Stimulated activated CD8-positive, alpha-beta memory T cell treated with anti-CD3 and anti-CD28 coated beads, Interleukin-15, amount 100 ng/mL, for 48 hours (primary cell): ENCODE measurements at places on chromosomes 7 and 10.

GRCh38 chr7:79091661-79092060 lies 361.8 kb downstream of the MAGI2 start:
- DNase-seq = no peak

- DNase-seq = no peak
Measured at GRCh38 chr7:41885748-41886147, 182.9 kb upstream of the INHBA start.

DNA sequence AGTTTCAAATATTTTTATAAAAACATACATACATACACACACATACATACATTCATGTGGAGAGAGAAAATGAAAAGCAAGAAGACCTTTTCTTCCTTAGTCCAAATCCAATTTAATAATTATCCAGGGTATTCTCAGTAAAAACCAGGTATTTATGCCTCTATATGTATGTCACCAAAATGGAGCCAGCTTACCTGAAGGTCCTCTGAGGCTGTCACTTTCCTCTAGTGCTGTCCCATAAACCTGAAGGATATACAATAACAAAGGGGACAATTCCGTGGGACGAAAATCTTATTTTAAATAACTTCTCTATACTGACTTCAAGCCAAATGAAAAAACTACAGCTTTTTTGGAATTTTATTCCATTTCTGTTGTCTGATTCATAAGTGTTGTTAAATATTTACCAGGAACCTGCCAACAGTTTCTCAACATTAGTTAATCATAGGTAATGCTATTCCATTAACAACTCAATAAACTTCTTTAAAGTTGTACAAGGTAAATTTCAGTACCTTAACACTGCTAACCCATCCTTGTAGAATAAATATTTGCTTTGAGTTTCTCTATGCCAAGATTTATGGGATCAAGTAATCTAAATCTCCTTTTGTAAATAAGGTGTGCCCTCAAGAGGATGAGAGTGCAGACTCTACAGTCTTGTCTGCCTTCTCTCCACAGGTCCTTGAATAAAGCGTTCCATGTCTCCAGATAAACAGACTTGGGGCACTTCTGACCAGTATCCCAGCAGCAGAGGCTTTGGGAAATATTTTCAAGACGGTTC lies 260.3 kb downstream of the AHR start:
- DNase-seq = no peak

DNA sequence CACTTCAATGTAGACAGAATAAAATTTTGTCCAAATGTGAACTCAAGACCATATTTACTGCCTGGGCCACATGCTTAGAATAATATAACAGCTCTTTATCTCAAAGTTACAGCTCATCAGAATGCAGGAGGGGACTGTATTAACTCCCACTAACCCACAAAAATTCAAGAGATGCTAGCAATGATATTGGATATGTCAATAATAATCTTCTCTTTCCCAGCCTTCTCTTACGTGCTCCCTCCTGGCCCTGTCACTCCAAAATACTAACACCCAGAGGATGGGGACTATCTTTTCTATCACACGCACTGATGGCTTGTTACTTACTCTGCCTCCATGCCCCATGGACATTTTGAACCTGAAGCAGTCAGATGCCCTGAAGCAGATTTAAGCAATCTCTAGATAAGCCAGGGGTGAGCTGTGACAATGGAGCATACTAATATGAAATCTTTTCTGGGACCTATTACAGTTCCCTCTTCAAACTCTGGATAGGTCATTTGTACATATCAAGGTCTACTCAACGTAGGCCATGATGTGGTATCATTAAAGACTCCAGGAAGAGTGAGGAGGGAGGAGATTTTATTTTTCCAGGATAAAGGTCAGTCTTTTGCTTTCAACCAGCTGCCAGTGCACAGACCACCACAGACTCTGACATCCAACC lies 803.0 kb downstream of the GRM8 start:
- DNase-seq = no peak

DNA sequence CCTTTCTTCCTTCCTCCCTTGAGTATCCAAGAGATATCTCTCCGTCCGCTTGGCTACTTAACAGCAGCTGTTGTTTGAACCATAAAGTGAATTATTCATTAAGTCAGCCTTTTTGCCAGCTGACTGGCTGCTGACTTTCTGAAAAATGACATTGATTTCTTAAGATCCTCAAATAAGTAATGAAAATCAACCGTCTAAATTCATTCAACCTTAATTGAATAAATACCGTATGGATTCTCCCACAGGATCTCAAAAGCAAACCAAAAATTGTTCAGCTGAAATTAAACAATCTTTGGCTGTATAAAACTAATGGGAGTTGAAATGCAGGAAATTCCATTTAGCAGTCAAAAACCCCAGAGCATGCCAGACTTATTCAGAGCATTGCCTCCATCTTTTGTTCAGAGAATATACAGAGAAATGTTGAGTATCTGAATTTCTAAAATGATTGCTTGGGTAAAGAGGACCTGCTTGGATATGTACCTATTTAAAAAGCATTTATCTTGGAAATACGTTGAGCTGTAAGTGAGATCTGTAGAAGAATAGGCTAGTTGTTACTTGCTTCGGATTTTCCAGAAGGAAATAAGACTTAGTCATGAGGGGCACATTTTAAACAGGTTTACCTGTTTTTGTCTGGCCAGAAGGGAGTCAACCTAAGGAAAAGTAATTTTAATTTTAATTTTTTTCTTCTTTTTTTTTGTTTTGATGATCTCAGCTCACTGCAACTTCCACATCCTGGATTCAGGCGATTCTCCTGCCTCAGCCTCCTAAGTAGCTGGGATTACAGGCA lies 136.2 kb downstream of the PLXDC2 start:
- DNase-seq = no peak

DNA sequence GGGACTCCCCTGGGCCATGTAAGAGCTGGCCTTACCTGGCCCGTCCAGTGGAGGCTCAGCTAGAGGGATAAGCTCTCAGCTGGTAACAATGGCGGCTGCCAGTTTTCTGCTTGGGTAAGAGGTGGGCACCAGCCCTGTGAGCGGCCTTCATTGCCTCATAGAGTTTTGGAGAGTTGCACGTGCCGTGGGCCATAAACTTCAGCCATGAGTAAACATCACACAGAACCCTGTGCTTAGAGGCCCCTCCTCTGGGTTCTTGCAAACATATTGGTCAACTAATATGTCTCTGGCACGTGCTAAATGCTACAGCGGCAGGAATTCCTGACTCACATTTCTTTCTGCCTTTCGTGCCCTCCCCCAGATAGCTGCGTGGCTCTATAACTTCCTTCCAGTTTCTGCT lies 103.9 kb upstream of the LEP start:
- DNase-seq = no peak

DNA sequence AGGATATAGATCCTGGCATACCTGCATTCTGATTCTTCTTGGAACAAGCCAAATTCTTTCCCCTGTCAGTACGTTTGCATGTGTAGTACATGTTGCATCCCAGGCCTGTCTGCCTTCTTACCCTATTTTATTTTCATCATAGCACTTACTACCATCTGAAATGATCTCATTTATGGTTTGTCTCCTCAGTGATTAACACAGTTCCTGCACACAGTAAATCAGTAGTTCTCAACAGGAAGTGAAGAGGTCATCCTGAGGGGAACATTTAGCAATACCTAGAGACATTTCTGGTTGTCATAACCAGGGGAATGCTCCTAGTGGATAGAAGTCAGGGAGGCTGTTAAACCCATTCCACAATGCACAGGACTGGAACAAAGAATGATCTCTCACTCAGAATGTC lies 38.2 kb upstream of the SLC26A4 start:
- DNase-seq = no peak

- no peak for DNase-seq
Measured at GRCh38 chr10:104220522-104220921, 11.6 kb downstream of the CFAP43 start.

DNA sequence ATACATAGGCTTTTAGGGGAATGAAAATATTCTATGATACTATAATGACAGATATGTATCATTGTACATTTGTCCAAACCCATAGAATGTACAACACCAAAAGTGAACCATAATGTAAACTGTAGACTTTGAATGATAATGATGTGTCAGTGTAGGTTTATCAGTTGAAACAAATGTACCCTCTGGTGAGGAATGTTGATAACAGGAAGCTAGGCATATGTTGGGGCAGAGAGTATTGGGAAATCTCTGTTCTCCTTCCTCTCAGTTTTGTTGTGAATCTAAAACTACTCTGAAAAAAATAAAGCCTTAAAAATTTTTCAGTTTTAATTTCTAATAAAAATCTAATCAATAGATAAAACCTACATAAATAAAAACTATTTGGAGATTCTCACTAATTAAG lies 36.9 kb downstream of the C1GALT1 start:
- no peak for DNase-seq

DNA sequence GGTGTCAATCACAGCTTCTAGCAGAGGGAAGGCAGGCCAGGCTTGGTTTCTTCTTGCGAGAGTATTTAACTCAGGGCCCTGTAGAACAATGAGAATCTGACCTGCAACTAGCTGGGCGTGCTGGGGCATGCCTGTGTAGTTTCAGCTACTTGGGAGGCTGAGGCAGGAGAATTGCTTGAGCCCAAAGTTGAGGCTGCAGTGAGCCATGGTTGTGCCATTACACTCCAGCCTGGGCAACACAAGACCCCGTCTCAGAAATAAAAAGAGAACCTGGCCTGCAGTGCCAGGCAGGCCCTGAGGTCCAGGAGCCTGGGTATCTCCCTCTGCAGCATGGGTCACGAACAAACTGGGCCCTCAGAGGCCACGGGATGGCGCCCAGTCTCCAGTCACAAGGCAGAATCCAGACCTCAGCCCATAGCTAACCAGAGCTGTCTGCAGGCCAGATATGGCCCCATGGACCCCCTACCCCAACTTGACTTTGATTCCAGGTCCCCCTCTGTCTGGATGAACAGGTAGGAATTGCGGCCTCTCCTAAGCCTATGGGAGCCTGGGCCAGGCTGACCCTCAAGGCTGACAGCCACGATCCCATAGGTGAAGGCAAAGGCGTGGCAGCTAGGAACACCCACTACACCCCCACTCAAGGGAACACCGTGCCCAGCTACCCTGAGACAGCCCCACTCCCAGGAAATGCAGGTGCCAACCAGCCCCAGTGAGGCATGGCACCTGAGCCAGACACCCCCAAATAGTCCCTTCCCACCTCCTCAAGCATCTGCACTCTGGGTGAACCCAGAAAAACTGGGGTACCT lies 102.7 kb upstream of the TNRC18 start:
- DNase-seq = no peak

DNA sequence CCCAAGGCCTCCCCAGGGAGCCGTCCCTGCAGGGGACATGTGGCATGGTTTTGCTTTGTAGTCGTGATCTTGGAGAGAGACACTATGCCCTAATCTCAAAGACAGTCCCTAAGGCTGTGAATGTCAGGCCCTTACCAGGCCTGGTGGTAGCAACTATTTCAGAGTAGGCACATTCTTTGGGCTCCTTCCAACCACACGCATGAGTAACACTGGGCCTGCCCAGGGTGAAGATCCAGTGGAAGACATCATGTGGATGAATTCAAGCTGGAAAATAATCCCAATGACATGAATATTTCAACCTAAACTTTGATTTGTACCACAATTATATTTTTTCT lies 39.5 kb upstream of the INSIG1 start:
- no peak for DNase-seq

- no peak for DNase-seq
Measured at GRCh38 chr10:66748217-66748616, 177.6 kb upstream of the LRRTM3 start.

DNA sequence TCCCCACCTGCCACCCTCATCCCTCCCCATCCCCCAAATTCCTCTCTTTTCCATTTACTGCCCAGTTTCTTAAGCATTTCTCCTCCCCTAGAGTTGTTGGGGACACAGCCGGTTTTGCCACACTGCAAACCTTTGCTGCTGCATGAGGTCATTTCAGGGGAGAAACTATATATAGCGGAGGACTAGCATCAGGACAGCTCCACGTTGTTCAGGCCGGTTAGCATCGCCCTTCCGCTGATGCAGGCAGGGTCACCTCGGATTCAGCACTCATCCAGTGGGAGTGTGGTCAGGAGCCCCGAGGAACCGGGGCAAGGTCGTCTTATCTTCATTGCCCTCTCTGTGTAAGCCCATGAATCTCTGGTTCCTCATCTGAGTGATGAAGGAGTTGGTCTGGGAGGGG lies 15.6 kb downstream of the UBTD1 start:
- no peak for DNase-seq

GRCh38 chr7:2649991-2650390 lies 18.2 kb downstream of the TTYH3 start:
- DNase-seq = no peak

GRCh38 chr10:120701381-120701780 lies 149.8 kb upstream of the WDR11 start:
- DNase-seq = no peak

- no peak for DNase-seq
Measured at GRCh38 chr7:154202002-154202401, 149.8 kb downstream of the DPP6 start.

GRCh38 chr7:85356916-85357315 lies 170.1 kb upstream of the SEMA3D start:
- no peak for DNase-seq

GRCh38 chr7:92848851-92849250 lies 12.5 kb upstream of the CDK6 start:
- DNase-seq = no peak
